IPS-NIHi11 (cell line): ENCODE measurements at places on chromosomes 2 and 18.
A peak's percentile ranks its signal among the peaks of the same experiment; 100 is the strongest.

DNA sequence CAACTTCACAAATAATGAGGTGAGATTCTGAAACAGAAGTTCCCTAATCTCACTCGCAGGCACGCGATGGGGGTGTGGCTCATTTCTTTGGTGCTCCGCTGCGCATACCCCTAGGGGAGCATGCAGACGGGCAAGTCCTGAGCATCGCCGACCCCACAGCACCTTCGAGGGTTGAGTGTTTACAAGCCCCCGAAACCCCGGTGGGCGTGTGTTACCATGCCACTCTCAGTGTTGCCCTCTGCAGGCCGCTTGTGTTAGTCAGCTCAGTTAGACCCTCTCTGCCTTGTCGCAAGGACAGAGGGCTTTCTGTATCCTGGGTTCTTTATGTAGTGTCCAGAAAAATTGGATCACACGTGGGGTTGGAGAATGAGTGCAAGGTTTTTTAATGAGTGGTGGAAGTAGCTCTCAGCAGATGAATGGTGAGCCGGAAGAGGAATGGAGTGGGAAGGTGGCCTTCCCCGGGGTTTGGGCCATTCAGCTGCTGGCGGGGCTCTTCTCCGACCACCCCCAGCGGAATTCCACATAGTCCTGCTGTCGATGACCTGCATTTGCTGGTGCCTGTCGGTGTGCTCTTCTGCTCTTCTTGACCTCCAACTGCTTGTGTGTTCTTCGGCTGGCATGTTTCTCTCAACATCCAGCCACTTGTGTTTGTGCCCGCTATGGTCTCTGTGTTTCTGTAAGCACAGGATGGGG is 191.3 kb downstream of the RPRM start:
- peak; percentile 77 for DNase-seq

DNA sequence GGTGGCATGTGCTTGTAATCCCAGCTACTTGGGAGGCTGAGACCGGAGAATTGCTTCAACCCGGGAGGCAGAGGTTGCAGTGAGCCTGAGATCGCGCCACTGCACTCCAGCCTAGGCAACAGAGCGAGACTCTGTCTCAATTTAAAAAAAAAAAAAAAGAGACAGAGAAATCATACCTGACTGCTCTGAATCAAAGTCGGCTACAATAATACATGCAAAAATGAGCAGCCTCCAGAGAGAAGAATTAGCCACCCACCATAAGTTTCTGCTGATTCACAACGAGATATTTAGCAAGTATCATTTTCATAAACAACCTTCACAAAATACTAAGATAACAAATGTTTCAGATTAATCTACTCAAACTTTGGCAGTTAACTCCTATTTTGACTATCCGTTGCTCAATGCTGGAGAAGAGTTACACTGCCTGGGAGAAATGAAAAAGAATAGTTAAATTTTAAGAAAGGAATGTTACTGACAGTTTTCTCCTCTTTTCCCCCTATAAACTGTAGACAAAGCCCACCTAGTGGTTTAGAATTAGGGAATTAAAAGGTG is 1.5 kb downstream of the OSBPL1A start:
- DNase-seq = no peak

- DNase-seq = no peak
Measured at GRCh38 chr2:170276925-170277629, 99.1 kb downstream of the MYO3B start.

GRCh38 chr18:73292156-73292555 is 424.4 kb upstream of the NETO1 start:
- no peak for DNase-seq

- no peak for DNase-seq
Measured at GRCh38 chr2:217393585-217394032, 533.7 kb upstream of the TNP1 start.

GRCh38 chr2:150811259-150811855 is 323.9 kb upstream of the RND3 start:
- DNase-seq = no peak

GRCh38 chr18:36211612-36212065 is 24.3 kb downstream of the MOCOS start:
- no peak for DNase-seq

DNA sequence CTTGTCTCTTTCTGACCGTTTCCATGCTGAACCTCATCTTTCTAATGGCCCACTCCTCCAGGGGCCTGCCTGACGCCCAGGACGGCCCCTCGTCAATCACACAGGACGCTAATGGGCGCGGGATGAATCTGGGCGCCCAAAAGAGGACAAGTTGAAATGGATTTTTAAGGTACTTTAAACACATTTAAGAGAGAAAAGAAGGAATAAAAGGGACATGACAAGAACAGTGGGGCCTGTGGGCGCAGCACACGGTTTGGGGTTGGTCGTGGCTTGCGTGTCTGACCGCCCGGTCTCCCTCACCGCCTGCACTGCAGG is 607 bp upstream of the UBE2F start:
- DNase-seq = no peak

GRCh38 chr2:122451040-122451439 is 695.6 kb downstream of the TSN start:
- peak; percentile 31 for DNase-seq

GRCh38 chr2:239263231-239263630 is 137.6 kb downstream of the HDAC4 start:
- DNase-seq = no peak

DNA sequence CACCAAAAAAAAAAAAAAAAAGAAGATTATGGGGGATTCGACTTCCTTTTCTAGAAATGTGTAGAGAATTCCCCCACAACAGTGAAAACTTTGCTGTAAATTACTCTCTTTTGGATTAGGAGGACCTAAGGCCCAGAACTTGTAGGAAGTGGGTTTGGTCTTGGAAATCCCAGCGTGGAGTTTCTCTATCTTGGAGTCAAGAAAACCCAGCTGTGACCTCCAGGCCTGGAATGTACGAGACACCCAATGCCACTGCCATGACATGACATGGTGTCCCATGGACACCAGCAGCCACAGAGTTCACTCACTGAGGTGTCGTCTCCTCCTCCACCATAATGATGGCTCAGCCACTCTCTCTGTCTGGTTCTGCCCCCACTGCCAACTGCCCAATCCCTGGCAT is 202.3 kb downstream of the ALPK2 start:
- no peak for DNase-seq

GRCh38 chr18:56661360-56662062 is 10.4 kb downstream of the WDR7 start:
- no peak for DNase-seq

GRCh38 chr2:199467066-199467822 is 9.5 kb upstream of the SATB2 start:
- no peak for DNase-seq

DNA sequence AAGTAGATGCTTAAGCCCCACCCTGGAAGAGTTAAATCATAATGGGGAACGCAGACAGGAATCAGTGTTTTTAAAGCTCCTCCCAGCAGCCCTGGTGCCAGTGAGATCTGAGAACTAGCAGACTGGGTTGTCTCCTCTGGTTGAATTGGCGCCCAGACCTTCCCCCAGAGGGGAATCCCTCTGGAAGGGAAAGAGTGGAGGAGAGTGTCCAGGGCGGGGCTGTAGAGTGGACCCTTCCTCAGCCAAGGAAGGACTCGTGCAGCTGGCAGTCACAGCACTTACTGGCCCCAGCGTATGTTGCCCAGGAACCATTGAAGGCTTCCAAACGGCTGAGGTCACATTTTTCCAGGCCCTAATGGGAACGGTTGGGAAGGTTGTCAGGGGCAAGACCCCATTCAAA is 62.5 kb downstream of the TGOLN2 start:
- no peak for DNase-seq

GRCh38 chr2:79985571-79985970 is 319.0 kb downstream of the LRRTM1 start:
- DNase-seq = no peak

DNA sequence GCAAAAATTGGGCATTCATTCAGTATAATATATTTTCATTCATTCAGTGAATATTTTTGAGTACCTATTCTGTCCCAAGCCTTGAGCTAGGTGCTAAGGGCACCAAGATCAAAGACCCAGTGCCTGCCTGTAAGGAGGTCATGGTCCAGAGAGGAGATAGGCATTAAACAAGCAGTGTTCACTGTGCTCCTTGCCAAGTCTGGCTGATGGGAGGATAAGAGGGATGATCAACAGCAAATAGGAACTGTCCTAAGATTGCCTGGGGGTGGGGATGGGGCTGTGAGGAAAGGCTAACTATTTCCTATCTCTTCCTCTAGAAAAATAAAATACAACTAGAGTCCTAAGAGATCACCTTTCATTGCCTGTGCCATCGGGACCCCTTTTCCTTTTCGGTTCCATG is 60.4 kb downstream of the SETBP1 start:
- no peak for DNase-seq

GRCh38 chr2:8316356-8316755 is 365.5 kb upstream of the ID2 start:
- no peak for DNase-seq

DNA sequence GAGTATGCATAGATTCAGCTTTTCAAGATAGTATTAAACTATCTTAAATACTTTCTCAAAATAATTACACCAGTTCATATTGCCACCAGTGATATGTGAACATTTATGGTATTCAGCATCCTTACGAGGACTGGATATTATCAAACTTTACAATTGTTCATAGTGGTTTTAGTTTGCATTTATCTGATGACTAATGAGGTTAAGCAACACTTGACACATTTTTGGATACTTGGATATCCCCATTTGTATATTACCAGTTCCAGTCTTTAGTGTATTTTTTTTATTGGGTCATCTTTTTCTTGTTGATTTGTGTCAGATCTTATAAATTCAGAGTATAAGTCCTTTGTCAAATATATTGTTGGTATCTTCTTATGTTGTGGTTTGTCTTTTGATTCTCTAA is 128.4 kb downstream of the ASXL3 start:
- no peak for DNase-seq

- no peak for DNase-seq
Measured at GRCh38 chr2:203440671-203441070, 94.4 kb downstream of the RAPH1 start.

DNA sequence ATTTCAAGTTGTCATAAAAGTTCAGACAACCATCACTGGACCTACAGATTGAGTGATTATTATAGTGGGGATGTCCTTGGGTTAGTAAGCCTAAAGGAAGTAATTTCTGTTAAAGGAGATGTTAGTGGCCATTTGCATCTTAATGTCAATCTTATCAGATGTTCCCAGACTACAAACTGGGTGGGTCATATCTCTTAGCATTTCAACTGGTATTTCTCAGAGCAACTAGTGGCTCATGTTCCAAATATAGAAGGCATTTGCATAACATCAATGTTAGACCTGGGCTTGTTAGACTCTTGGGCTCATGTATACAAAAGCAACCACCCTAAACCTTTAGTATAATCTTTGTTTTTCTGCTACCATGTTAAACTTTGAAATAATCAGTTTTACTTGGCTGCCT is 17.9 kb downstream of the PLEKHA3 start:
- DNase-seq = no peak

- no peak for DNase-seq
Measured at GRCh38 chr2:71611781-71612527, 158.6 kb downstream of the DYSF start.

DNA sequence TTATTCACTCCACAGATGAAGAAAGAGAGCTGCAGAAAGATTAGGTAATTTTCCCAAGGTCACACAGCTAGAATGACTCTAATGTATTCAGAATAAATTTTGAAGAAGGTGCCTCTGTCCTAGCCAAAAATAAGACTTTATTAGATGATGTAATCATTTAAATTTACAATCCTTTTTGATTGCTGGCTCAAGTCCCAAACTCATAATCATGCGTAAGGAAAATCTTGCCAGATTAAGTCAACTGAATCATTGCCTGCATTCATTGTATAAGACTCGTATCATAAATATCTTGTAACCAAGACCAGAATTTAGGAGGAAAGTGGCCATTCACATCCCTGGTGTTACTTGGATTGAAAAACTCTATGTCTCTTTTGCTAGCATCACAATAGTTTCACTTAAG is 53.1 kb upstream of the STK39 start:
- DNase-seq = no peak

DNA sequence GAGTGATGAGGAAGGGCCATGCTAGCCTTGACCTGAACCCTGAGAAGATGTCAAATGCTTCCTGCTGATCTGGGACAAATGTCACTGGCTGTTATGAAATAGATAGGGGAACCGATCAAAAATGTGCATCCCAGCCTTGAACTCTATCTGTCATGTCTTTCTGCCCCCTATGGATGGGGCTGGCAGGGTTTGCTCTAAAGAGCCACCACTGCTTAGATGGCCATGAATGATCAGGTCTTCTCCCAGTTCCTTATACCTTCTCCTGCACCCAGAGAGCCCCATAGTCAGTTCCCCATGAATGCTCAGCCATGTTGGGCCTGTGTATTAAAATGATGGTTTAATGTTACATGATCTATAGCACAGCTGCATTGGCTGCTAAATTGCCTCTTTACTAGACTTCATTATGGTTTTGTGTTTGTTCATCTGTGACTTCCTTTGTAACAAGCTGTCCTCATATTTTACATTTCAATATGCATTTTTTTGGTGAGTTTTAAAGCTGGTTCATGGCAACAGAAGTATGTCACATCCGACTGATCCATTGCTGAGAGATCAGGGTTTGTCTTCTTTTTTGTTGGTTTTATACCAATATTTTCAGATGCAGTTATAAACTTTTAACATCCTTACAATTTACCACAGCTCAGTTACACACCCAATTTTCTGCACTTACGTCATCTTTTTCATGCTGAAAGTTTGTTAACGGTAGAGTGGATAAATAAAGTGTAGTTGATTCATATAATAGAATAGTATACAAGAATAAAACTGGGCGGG is 56.3 kb upstream of the SMAD2 start:
- DNase-seq = no peak

GRCh38 chr18:23627321-23627720 is 35.4 kb downstream of the ANKRD29 start:
- DNase-seq = no peak

GRCh38 chr2:160918906-160919503 is 241.2 kb upstream of the TANK start:
- peak; percentile 76 for DNase-seq

DNA sequence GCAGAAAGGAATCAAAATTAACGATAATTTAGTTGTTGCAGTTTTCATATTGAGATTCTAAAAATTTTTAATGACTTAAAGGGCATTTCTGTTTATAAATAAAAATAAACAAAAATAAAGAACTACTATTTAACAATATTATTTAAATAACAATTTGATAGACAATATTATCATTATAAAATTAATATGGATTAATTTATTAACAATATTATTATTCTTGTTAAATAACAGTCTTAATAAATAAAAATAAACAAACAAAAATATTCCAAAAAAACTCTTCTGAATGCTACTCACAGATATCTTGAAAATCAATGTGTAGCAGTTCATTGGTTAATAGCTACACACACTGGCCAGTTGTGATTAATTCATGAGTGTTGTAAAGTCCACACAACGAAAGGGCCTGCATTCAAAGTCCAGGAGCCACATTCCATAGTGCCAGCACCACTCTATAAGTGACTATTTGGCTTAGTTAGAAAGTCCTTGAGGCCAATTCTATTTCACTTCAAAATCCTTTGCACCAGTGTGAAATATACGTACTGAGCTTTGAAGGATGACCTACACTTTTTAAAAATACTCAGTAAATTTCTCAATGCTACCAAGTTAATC is 117.1 kb downstream of the ZNF521 start:
- DNase-seq = no peak
